ENCODE measurements at places on chromosomes 11 and 22.

DNA sequence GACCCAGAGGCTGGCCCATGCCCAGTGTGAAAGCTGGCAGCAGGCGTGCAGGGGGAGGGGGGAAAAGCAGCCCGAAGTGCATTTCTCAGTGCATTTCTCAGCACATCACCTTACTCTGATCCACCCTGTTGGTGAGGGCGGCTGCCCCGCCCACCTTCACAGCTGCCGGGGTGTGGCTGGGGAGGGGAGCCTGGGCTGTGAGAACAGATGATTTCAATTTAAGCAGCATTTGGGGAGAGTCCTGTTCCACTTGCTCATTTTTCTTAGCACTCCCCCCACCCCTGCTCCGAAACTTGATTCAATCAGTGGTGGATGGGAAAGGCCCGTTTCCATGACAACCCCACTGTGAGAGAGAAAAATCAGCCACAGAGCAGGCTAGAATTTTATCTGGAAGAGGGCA, 84.8 kb downstream of the SNX19 start:
- no peak for DNase-seq

DNA sequence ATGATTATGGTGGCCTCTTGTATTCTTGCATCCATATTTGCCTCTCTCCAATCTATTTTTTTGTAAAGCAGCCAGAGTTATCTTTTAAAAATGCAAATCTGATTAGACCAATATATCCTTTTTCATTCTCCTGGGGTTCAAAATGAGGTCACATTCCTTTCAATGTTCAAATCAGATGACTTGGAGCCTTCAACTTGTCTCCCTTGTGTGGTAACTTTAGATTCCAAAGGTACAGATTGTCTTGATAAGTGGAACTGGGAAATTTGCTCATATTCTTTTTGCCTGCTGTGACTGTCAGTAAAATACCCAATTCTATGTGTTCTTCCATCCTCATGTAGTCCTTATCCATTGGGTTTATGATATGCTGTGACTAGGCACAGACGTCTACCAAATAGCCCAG, 15.1 kb upstream of the CAPRIN1 start:
- no peak for DNase-seq

GRCh38 chr11:113240389-113240788, 74.0 kb upstream of the TTC12 start:
- no peak for DNase-seq

DNA sequence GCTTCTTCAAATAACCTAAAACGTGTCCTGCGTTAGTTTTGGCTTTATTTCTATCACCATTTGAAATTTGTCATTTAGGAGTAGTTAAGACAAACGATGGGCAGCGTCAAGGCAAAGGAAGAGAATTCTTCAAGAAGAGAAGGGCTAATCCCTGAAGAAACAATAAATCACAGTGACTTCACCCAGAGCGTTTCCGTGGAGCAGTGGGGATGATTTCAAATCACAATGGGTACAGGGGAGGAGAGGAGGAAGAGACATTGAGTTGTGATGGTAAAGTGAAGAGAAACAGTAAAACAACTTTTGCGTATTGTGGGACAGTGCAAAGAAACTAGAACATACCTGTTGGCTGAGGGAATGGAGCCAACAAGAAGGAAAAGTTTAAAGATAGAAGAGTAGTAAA, 9.7 kb downstream of the PDGFD start:
- no peak for DNase-seq

- no peak for DNase-seq
These were observed 418.0 kb upstream of the SYN3 start for GRCh38 chr22:33476206-33476605.

DNA sequence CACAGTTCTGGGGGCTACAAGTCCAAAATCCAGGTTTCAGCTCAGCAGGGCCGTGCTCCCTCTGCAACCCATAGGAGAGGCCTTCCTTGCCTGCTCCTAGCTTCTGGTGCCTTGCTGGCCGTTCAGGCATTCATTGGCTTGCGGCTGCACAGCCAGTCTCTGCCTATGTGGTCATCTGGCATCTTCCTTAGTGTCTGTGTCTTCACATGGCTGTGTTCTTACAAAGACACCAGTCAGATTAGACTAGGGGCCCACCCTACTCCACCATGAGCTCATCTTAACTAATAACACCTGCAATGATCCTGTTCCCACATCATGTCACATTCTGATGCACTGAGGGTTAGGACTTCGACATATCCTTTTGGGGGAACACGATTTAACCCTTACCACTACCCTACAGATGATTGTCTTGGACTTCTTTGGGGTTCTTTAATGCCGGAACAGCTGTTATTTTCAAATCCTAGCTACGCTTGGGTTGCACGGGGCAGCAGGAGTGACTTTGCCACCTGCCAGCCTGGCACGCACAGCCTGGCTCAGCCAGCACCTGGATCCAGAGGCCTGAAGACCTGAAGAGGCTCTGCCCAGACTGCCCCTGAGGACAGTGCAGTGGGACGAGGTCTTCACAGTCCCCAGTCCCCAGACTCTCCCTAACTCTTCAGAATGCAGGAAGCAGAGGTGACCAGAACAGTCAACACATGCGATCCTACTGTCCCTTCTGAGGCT, 7.7 kb upstream of the NEAT1 start:
- DNase-seq = peak; percentile 47
